ENCODE measurements at places on chromosomes 11 and 22.
A peak's percentile ranks its signal among the peaks of the same experiment; 100 is the strongest.

- DNase-seq = no peak
Measured at GRCh38 chr22:17876306-17876831, 102.1 kb upstream of the BID start.

DNA sequence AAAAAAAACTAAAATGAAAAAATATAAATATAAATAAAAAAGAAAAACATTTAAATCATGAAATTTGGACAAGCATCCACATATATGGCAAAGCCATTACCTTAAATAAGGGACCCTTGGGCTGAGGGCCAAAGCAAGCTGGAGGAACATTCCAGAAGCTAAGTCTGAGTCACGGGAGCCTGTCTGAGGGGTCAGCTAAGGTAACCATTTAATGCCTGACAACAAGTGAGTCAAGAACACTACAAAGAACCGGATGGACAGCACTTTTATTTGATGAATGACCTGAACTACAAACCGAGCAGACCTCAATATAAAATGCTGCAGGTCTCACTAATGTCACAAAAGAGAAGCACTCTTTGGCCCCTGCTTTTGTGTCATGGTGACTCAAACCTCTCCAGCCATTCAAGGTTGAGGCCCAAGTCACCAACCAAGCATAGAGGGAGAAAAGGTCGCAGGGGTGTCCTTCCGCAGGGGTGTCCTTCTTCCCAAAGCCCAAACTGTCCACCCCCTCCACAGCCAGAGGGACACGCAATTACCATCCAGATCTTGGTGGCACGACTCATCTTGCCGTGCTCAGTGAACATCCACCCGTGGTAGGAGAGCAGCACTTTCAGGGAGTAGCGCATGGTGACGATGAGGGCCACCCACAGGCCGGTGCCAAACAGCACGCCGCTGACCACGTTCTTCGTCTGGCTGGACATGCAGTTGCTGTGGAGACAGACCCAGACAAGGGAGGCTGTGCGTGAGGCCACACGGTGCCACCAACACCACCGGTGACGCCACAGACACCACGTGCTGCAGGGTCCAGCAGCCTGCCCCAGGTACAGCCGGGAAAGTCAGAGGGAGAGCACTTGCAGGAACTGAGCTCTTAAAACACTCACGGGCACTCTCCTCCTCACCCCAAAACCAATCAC lies 34.5 kb downstream of the CPT1A start:
- peak; percentile 74 for DNase-seq

DNA sequence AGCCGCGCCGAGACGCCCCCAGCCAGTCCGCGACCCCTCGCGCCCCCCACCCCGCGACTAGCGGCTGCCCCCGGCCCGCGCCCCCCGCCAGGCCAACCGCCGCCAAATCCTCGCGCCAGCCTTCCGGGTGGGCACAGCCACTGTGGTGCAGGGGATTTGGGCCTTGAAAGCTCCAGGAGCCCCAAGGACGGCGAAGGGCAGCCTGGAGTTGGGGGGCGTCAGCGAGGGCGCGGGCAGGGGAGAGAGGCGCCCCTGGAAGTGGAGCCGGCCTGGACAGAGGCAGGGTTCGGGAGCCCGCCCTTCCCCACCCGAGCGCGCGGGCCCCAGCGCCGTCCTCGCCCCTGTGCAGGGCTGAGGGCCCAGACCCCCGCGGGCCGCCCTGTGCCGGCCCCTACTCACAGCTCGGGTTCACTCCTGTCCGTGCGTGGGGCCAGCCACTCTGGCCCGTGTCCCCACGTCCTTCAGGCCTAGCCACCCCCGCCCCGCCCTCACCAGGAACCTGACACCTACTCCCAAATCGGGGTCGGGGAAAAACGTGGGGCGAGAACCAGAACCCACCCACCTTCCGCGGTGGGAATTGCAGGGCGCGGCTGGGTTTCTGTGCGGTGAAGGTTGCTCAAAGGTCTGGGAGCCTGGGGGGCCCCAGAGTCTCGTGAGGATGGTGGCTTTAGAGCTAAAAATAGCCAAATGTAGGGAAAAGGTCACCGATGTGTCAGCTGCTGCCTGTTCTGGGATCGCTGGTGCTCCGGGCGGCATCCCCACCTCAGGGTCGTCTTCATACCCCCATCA lies at the start of gene CPT1B:
Gene CPT1B, minus strand, starts transcription at position 441 of the 789 bp plus-strand sequence. CDS start 512 bp downstream, outside the sequence.
- DNase-seq = peak; percentile 21

GRCh38 chr11:13577881-13578280 lies 82.1 kb upstream of the PTH start:
- no peak for DNase-seq

DNA sequence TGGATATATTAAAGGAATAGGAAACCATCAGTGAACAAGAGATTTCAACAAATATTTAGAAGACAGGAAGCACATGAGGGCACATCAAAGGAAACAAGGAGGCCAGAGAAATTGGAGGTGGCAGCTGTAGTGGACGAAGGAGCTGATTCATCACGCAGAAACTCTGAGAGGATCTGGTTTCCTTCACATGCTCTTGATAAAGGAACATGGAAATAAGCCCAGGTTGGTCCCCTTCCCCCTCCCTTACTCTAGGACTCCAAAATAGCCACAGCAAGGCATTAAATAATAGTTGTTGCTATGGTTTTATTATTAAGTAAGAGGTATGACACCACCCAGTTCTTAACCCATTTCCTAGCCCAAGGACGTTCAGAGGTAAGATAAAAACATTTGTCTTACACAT lies 11.3 kb downstream of the IZUMO1R start:
- no peak for DNase-seq

GRCh38 chr11:125995313-125995712 lies 49.5 kb downstream of the VSIG10L2 start:
- no peak for DNase-seq

DNA sequence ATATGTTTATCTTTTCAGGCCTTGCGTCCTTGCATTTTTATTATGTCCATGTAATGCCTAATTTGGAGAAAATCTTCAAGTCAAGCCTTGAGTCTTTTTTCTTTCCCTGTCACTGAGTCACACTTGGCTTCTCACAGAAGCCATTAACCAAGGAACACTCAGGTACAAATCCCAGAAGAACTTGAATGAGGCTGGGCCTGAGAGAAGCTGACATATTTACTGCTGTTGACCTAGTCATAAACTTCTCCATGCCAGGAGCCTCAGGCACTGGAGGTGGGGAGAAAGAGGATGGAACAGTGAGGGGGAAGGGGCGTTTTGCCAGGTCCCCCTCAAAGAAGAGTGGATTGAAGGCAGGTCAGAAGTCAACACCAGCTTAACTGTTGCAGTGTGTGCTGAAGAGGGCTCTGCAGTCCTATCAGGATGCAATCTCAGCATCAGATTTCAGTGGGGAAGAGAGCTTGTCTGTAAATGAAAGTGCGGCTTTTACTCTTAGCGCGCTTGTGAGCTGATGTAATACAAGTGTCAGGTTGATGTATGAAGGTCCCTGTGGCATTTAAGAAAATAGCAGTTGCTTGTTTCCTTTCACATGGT lies 526.0 kb downstream of the ETS1 start:
- DNase-seq = peak; percentile 64

- no peak for DNase-seq
Measured at GRCh38 chr11:35321111-35321510, 98.2 kb downstream of the SLC1A2 start.

DNA sequence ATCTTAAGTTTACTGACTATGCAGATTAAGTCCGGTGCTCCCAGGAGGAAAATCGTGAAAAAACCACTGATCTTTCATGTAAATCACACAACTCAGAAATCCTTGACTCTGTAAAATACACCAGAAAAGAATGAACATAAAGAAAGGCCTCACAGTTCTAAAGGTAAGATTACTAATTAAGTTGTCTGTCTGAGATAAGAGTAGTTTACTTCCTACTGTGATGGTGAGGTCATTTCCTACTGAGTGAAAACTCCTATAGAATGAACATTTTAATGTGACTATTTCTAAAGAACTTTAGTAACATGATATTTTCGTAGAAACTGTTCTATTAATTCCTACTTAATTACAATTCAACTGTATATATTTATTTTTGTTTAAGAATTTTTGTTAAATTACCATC lies 774.4 kb upstream of the CHORDC1 start:
- DNase-seq = no peak

- DNase-seq = no peak
Measured at GRCh38 chr11:63490551-63491239, at the start of gene PLAAT5. Gene PLAAT5, minus strand, starts transcription at chr11:63491167. Its CDS starts 133 bp downstream, at chr11:63491034.

DNA sequence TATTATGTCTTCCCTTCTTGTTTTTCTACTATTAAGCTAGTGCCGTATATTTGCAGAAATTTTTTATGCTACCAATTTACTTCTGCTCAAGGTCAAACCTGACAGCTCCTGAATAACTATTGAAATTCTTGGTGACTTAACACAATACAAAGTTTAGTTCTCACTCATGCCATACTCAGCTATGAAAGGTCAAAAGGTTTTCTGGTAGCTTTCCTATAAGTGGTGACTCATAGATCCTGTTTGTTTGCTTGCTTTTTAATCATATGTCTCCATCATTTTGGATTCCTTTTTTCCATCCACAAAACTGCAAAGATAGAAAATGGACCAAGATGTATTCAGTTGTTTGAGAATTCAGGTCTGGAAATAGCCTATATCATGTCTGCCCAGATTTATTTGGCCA lies 855.8 kb upstream of the LRRC4C start:
- DNase-seq = peak; percentile 58

DNA sequence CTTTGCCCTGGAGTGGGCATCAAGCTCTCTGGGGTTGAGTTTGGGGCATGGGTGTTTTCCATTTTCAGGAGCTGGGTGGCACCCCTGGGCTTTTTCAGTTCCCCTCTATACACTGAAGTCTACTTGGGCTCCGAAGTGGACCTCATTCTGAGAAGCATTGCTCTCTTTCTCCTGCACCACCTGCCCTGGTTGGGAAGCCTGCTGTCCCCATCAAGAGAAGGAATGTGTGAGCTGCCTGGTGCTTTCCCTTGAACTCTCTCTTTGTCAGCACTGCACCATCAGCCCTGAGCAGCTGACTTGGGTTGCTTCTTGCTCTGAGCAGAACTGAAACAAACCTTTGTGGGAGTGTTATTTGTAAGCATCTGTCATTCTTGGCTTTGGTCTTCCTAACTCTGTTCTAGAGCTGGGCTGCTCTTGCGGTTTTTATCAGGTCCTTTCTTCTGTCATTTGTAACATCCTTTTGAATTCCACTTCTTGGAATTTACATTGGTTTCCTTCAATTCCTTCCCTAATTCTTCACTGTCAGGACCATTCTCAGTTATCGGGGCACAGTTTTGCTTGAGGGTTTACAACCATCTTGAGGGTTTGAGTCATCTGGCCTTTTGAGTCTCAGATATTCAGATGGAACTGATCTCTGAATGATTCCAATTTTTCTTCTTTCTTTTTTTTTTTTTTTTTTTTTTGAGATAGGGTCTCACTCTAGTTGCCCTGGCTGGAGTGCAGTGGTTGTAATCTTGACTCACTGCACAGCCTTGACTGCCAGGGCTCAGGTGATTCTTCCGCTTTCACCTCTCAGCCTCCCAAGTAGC lies 20.5 kb downstream of the UBE2L3 start:
- DNase-seq = peak; percentile 9

- no peak for DNase-seq
Measured at GRCh38 chr11:80846979-80847378, 1406.1 kb upstream of the TENM4 start.

DNA sequence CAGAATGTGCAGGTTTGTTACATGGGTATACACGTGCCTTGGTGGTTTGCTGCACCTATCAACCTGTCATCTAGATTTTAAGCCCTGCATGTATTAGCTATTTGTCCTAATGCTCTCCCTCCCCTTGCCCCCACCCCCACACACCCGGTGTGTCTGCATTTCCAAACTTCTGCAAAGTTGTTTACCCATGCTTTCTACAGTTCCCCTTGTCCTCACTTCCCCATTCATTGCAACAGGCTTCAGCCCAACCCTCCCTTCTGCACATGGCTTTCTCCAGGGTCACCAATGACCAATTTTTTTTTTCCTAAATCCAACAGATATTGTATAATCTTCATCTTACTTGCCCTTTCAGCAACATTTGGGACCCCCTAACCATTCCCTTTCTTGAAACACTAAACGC lies 32.0 kb upstream of the NUP50 start:
- no peak for DNase-seq

GRCh38 chr22:20867179-20868024 lies 8.6 kb downstream of the SNAP29 start:
- DNase-seq = no peak

DNA sequence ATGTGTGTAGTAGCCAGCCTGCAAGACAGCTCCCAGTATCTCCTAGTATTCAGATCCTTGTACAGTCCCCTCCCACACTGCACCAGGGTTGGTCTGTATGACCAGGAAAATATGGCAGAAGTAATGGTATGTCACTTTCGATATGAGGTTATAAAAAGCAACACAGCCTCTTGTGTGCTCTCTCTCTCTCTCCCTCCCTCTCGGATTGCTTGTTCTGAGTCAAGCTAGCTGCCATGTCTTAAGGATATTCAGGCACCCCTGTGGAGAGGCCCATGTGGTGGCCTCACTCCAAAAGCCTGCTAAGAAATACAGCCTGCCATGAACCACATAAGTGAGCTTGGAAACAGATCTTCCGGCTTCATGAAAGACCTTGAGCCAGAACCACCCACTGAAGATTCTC lies 25.4 kb downstream of the FXYD6 start:
- DNase-seq = peak; percentile 76

DNA sequence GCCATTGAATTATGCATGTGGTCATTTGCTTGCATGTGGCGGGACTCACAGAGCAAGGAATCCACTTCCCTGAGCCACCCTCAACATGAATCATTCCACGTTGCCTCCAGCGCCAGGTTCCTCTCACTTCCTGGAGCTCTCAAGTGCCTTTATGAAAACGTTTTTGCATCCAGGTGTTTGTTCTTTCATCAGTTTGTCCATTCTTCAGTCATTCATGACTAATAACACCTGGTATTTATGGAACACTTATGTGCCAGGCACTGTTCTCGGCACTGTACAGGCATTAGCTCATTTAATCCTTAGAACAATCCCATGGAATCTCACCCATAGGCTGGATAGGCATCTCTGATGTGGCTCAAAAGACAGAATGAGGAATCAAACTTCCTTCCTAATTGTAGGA lies 256.1 kb upstream of the SYN3 start:
- no peak for DNase-seq

- peak; percentile 5 for DNase-seq
Measured at GRCh38 chr11:17473071-17473744, 3.4 kb downstream of the ABCC8 start.

GRCh38 chr11:102476069-102476468 lies 23.5 kb upstream of the TMEM123 start:
- DNase-seq = peak; percentile 35

GRCh38 chr22:24165673-24166072 lies 15.6 kb upstream of the SUSD2 start:
- no peak for DNase-seq

DNA sequence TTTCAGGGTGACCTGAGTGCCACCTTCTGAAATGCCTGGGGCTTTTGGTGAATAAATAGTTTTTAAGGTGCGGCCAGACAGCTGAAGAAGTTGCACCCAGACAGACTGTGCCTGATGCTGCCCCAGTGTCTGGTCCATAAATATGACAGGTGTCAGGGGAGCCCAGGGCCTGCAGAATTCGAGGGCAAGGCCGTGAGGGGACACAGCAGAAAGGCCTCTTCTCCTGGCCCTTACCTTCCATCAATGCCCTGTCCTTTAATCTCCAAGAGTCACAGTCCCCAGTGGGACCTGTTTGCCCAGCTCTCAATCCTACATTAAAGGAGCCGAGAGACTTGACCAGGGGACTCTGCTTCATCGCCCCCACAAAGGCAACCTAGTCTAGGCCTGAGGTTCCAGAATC lies 45.7 kb downstream of the NAT10 start:
- no peak for DNase-seq
